Hepatocyte (in vitro differentiated cells): ENCODE measurements at places on chromosomes 12 and 14. TPM values are rescaled to one million over a fixed set of nuclear protein-coding genes. Genes with fewer than 3 reads are reported as not detected.

- H3K36me3 ChIP-seq = no peaks in the 10 kb centered on the region
- H3K27ac ChIP-seq = no peak overlapping the region
- DNase-seq = no peak
- H3K4me3 ChIP-seq = no peak overlapping the region
Measured at GRCh38 chr12:34097213-34097612, 74.9 kb downstream of the ALG10 start.

The B4GALNT3 gene
- 3.7 and 4.4 TPM in 2 replicates for polyA plus RNA-seq

The SERPINA9 gene
- polyA plus RNA-seq = not detected in 2 replicates

The CLECL1 gene
- not detected in 2 replicates for polyA plus RNA-seq

The ADAMTS20 gene
- polyA plus RNA-seq = 0.45 and 0.47 TPM in 2 replicates

DNA sequence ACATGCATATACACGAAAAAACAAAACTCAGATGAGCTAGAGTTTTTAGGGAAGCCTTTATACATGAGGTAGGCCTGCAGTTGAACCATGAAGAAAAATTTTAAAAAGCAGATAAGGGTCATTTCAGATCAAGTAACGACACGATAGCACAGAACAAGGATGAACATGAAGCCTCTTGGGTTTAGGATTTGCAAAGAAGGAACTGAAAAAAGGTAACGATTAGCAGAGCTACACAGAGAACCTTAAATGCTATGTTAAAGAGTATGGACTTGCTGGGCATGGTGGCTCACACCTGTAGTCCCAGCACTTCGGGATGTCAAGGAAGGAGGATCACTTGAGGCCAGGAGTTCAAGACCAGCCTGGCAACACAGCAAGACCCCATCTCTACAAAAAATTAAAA is 96.1 kb upstream of the HECTD1 start:
- no peak overlapping the region for H3K27ac ChIP-seq
- H3K4me3 ChIP-seq = no peak overlapping the region
- no peaks in the 10 kb centered on the region for H3K27me3 ChIP-seq
- H3K36me3 ChIP-seq = peaks cover 3% of the 10 kb centered on the region
- no peaks in the 10 kb centered on the region for H3K4me1 ChIP-seq

The MYF6 gene
- polyA plus RNA-seq = not detected in 2 replicates

DNA sequence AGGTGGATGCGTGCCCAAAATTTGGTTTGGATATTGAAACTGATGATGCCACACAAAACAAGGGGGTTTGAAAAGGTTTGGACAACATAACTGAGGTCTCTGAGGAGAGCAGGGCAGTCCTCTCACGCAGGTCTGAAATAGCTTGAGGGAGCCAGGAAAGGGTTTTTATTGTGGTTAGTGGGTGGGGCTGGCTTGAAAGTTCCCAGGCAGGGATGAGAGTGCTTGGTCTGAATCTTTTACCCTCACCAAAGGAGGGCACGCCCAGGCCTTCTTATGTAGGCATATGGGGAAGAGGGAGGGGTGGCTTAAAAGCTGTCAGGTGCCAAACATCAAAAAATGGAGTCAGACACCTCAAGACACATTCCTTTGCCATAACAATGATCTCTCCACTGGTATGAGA is 493.1 kb upstream of the CCDC196 start:
- H3K4me3 ChIP-seq = no peak overlapping the region
- H3K27me3 ChIP-seq = no peaks in the 10 kb centered on the region
- H3K36me3 ChIP-seq = no peaks in the 10 kb centered on the region
- no peak for DNase-seq
- no peaks in the 10 kb centered on the region for H3K4me1 ChIP-seq

DNA sequence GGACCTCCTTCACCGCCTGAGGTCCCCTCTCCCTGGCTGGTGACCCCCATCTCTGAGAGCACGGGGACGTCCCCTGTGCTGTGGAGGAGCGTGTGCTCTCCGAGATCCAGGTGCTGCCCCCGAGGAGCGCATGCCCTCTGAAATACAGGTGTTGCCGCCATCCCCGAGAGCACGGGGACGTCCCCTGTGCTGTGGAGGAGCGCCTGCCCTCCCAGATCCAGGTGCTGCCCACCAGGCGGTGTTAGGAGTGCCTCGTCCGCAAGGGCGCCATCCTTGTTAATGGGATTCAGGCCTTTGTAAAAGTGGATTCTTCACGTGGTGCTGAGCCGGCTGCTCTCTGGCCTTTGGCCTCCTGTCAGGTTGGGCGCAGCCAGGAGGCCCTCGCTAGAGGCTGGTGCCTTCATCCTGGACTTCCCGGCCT is 10.1 kb downstream of the NOC4L start:
- DNase-seq = no peak
- H3K27me3 ChIP-seq = no peaks in the 10 kb centered on the region
- no peak overlapping the region for H3K4me3 ChIP-seq
- H3K36me3 ChIP-seq = no peaks in the 10 kb centered on the region
- H3K27ac ChIP-seq = no peak overlapping the region
- no peaks in the 10 kb centered on the region for H3K4me1 ChIP-seq

DNA sequence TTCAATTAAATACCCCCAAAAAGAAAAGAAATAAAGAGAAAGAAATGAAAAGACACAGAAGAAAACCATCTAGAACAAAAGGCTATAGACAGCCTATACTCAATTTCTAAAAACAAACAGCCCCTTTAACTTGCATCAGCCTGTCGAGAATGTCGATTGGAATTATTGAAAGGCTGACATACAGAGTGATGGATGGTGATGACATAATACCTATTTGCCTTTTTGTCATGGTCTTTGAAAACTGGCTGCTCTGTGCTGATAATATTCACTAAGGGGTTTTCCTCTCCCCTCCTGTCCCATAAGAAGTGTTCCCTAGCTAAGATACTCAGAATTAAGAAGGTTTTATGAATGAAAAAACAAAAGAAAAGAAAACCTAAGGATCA is 393.7 kb downstream of the SOX5 start:
- H3K27ac ChIP-seq = no peak overlapping the region
- no peak overlapping the region for H3K4me3 ChIP-seq

DNA sequence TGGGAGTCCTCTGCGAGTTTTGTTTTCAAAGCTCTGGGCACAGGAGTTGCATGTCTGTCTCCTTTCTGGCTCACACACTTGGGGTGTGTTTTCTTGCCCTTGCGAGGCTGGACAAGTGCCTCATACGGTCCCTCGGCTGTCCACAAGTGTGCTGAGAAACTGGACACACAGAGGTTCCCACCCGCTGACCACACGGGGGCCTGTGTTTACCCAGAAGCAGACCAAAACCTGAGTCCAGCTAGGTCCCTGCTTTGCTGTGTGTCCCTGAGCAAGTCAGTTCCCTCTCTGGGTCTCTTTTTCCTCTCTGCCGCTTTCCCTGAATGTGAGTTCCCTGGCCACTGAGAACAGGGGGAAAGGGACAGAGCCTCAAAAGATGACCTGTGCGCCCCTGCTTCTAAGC is 678 bp upstream of the OAS2 start:
- H3K4me1 ChIP-seq = no peaks in the 10 kb centered on the region
- no peak overlapping the region for H3K27ac ChIP-seq
- no peak overlapping the region for H3K4me3 ChIP-seq
- no peaks in the 10 kb centered on the region for H3K27me3 ChIP-seq

DNA sequence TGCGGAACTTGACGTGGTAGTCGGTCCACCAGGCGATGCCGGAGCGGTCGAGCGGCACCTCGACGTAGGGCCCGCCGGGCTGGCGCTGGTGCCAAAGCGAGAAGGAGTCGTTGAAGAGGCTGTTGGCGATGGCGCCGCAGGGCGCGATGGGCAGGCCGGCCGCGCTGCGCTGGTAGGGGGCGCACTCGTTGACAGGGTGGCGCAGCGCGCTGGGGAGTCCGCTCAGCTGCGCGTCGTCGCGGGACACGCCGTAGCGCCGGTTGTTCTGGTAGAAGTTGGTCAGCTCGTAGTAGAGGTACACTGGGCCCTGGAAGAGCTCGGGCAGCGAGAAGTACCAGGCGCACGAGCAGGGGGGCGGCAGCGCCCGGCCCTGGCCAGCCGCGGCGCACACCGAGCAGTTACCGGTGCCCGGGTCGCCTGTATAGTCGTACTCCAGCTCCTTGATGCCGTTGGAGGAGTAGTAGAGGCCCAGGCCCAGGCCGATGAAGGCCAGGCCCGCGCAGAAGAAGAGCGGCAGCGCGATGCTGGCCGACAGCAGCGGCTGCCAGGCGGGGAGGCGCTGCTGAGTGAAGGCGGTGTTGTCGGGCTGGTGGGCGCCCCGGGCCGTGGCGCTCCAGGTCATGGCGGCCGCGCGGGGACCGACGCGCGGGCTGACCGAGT is 482 bp downstream of the TMEM30B start:
- no peaks in the 10 kb centered on the region for H3K36me3 ChIP-seq
- peak overlapping the region; percentile 82 for H3K27ac ChIP-seq
- no peaks in the 10 kb centered on the region for H3K27me3 ChIP-seq

DNA sequence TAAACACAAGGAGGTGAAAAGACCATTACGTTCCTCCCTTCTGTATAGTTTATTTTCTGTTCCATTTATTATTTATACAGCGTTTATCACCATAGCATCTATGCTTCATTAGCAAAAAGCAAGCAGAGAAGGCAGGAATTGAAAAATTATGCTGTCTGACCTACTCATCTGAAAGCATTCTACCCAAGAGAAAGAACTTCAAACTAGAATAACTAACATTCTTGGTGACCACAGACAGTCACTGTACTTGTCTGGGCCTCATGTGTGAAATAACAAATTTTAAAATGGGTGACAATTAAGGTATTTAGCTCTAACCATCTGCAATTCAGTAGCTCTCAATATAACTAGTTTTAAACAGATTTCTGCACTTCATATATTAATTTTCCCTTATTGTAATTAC is 29.3 kb upstream of the PDE3A start:
- H3K27ac ChIP-seq = no peak overlapping the region
- H3K4me1 ChIP-seq = no peaks in the 10 kb centered on the region
- no peaks in the 10 kb centered on the region for H3K36me3 ChIP-seq
- no peak for DNase-seq
- no peaks in the 10 kb centered on the region for H3K27me3 ChIP-seq
- H3K4me3 ChIP-seq = no peak overlapping the region

GRCh38 chr12:89951050-89951693 is 242.5 kb upstream of the ATP2B1 start:
- peak overlapping the region; percentile 86 for H3K27ac ChIP-seq
- no peak overlapping the region for H3K4me3 ChIP-seq
- no peaks in the 10 kb centered on the region for H3K27me3 ChIP-seq
- peaks cover 45% of the 10 kb centered on the region for H3K4me1 ChIP-seq
- DNase-seq = peak; percentile 78
- no peaks in the 10 kb centered on the region for H3K36me3 ChIP-seq

The RD3L gene
- not detected in 2 replicates for polyA plus RNA-seq

The CATSPERB gene
- polyA plus RNA-seq = 0.93 and 3.5 TPM in 2 replicates

GRCh38 chr12:14970473-14970872 is 2.4 kb upstream of the PDE6H start:
- no peak overlapping the region for H3K4me3 ChIP-seq
- no peaks in the 10 kb centered on the region for H3K4me1 ChIP-seq
- no peak for DNase-seq
- H3K27me3 ChIP-seq = no peaks in the 10 kb centered on the region
- no peak overlapping the region for H3K27ac ChIP-seq
- H3K36me3 ChIP-seq = no peaks in the 10 kb centered on the region

The UNC119B gene
- polyA plus RNA-seq = 5.2 and 10.9 TPM in 2 replicates

DNA sequence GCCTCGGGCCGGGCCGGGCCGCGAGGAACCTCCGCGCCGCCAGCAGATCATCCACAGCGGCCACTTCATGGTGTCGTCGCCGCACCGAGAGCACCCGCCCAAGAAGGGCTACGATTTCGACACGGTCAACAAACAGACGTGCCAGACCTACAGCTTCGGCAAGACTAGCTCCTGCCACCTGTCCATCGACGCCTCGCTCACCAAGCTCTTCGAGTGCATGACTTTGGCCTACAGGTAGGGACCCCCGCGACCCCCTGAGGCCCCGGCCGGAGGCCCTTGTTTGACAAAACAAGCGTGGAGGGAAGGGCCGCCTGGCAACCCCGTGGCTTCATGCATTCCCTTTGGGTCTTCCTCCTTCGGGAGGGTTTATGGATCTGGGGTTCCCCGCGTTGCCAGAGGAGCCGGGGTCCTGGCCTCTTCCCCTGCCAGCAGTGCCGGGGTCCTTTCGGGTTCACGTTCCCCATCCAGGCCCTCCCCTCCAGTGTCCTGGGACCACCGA is 526 bp downstream of the MLXIP start:
- no peaks in the 10 kb centered on the region for H3K27me3 ChIP-seq
- peak; percentile 43 for DNase-seq
- H3K4me1 ChIP-seq = peaks cover 41% of the 10 kb centered on the region
- no peaks in the 10 kb centered on the region for H3K36me3 ChIP-seq
- peak overlapping the region; percentile 86 for H3K4me3 ChIP-seq
- H3K27ac ChIP-seq = peak overlapping the region; percentile 81

DNA sequence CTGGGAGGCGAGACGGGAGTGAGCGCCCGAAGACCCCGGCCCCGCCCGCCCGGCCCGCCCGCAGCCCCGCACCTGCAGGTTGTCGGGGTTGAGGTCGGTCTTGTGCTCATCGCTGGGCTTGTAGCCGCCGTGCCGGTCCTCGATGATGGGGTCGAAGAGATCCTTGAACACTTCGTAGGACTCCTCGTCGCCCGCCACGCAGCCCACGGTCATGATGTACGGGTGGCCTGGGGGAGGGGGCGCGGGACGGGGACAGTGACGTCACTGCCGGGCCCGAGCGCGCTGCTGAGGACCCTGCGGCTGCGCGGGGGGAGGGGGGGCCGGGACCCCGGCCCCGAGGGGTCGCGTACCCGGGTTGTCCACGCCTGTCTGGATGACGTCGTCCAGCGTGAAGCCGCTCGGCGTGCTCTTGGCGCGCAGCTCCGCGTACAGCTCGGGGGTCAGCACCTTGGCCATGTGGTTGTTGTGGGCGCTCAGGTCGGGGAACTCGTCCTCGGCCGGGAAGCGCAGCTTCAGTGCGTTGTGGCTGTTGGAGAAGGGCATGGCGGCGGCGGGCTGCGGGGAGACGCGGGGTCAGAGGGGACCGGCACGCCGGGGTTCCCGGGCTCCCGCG is 573 bp downstream of the CKB start:
- H3K4me1 ChIP-seq = peaks cover 62% of the 10 kb centered on the region
- DNase-seq = no peak
- peak overlapping the region; percentile 91 for H3K4me3 ChIP-seq
- H3K27me3 ChIP-seq = peaks cover 4% of the 10 kb centered on the region

DNA sequence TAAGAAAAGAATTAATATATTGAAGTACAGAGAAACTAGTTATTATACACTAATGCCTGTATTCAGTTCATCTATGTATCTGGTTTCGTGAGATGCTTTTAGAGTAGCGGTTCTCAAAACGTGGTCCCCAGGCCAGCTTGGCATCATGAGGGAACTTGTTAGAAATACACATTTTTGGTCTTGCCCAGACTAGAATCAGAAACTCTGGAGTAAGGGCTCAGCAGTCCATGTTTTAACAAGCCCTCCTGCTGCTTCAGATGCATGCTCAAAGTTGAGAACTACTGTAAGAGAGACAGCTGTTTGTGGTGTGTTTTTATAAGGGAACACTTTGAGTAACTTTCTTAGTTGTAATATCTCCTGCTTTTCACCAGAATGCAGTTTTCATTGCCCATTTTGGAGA is 18.1 kb downstream of the GPATCH2L start:
- no peak overlapping the region for H3K27ac ChIP-seq
- H3K36me3 ChIP-seq = no peaks in the 10 kb centered on the region
- no peak overlapping the region for H3K4me3 ChIP-seq

- H3K27ac ChIP-seq = no peak overlapping the region
- H3K36me3 ChIP-seq = no peaks in the 10 kb centered on the region
- no peaks in the 10 kb centered on the region for H3K4me1 ChIP-seq
- peak; percentile 74 for DNase-seq
- no peaks in the 10 kb centered on the region for H3K27me3 ChIP-seq
- H3K4me3 ChIP-seq = no peak overlapping the region
Measured at GRCh38 chr14:75286313-75286712, 7.7 kb downstream of the FOS start.

GRCh38 chr12:67202011-67202677 is 67.0 kb upstream of the CAND1 start:
- H3K4me3 ChIP-seq = no peak overlapping the region
- peaks cover 4% of the 10 kb centered on the region for H3K4me1 ChIP-seq
- peaks cover 5% of the 10 kb centered on the region for H3K27me3 ChIP-seq
- DNase-seq = no peak
- no peak overlapping the region for H3K27ac ChIP-seq
